ENCODE measurements at places on chromosomes 7 and 10.

DNA sequence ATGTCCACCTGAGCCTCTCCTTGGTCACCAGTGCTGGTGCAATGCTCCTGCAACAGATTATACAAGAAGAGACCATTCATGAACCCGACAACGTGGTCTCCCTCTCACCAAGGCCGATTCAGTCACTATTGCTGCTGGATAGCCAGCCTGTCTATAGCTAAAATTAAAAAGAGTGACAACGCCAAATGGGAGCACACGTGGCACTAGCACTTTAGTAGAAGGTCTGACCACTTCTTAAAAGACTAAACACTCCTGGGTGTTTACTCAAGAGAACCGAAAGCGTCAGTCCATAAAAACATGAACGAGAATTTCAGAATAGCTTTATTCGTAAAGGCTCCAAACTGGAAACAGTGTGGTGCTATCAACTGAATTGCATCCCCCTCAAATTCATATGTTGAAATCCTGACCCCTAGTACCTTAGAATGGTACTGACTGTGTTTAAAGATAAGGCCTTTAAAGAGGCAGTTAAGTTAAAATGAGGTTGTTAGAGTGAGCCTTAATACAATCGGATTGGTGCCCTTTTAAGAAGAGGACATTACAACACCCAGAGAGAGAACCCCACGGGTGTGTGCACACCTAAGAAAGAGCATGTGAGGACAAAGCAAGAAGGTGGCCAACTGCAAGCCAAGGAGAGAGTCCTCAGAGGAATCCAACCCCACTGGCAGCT, 4.4 kb upstream of the GALNTL5 start:
- DNase-seq, result no peak

DNA sequence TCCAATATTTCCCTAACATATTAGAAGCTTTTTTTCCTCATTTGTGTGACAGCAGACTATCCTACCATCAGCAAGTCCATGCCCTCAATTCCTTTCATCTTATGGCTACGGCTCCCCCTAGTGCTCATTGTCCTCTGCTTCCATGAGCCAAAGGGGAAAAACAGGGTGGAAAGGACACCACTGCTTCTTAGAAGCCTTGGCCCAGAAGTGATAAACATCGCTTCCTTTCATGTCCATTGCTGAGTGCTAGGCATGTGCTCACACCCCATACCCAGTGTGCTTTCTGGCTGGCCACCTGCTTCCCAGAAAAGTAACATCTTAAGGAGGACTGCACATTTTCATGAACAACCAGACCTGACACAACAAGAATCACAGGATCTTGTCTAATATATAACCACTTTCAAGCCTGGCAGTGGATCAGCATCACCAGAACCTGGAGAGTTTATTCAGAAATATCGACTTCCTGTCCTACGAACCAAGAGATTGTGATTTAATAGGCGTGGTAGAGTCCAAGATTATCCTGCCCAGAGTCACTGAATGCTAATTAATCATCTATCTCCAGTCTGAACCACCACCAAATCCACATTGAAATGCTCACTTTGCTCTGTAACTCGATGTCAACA, 650.5 kb upstream of the SORCS1 start:
- no peak for DNase-seq

DNA sequence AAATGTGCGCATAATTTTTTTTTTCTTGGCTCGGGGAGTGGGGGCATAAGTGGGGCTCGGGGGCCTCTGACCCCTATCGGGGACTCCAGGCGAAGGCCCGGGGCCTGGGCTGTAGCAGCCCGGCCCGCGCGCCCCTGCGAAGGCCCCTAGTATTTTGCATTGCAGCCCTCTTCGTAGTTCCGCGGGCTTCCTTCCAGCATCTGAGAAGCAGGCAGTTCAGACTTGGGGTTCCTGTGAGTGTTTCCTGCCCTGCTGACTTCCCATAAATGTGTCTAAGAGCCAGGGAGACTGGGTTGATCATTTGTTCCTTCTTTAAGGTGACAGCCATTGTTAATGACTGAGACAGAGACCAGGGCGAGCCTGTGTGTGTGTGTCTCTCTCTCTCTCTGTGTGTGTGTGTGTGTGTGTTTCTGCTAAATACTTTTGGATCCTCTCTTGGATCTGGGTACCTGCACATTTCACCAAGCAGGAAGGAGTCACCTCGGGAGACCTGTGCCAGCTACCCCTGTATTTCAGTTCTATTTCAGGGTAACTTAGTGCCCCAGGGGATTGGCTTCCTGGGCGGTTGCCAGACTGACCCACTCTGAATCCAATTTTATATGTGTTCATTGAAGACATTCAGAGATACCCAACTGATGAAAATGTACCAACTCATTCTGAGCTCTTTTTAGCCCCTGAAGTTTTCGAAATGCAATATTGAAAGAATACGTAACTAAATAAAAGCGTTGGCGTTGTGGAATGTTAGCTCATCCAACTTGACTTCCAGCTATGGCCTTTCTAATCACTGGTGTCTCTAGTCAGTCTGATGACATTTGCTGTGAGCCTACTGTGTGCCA, 805 bp downstream of the MSRB2 start:
- DNase-seq, result peak; percentile 35

GRCh38 chr7:157961731-157962457, 625.1 kb downstream of the DNAJB6 start:
- DNase-seq, result no peak

Data from activated CD4-positive, alpha-beta T cell treated with anti-CD3 and anti-CD28 coated beads for 48 hours (primary cell).